ENCODE measurements at places on chromosomes 12 and 14. TPM values are rescaled to one million over a fixed set of nuclear protein-coding genes. Genes with fewer than 3 reads are reported as not detected.
A peak's percentile ranks its signal among the peaks of the same experiment; 100 is the strongest.

- no peak for DNase-seq
Measured at GRCh38 chr12:65415826-65416225, 137.3 kb downstream of the MSRB3 start.

DNA sequence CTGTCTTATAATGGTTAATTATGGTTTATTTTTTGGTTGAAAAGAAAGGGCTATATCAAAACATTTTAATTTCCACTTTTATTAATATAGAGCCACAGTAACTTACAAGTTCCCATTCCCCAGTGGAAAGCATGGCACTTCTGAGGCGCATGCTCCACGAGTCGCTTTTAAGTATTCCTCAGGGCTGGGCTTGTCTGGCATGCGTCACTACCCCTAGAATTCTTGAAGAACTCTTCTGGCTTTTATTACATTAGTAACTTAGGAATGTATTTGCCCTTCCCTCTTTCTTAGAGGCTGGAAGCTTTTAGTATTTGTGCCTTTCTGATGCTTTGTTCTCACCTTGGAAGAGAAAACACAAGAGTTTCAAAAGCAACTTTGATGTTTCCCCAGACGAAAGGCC, 81.1 kb downstream of the ESR2 start:
- DNase-seq, result no peak

DNA sequence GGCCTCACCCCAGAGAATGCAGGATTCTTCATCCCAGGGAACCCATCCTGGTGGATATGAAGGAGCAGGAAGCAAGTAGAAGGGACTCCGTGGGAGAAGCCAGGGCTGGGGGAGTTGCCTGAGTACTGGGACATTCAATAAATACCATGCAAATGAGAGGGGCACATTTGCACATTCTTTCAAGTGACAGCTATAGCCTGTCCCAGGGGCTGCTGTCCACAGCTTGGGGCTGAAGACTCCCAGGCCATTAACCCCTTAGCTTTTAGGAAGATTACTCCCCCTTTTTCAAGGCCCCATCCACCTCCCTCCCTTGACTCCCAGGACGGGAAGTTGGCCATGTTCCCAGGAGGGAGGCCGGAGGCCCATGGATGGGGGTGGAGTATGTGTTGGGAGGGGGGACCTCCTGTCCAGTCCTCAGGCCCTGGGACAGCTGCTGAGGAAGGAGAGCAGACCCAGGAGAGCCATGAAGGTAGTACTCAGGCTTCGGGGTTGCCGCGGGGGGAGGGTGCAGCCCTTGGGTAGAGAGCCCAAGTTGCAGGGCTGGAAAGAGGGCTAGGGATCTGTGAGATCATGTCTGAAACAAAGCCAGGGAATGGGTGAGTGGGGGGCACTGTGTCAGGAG, 974 bp upstream of the TNS2 start:
- no peak for DNase-seq

- DNase-seq, result no peak
Measured at GRCh38 chr14:53942970-53943750, 13.5 kb downstream of the BMP4 start.

- DNase-seq, result peak; percentile 88
Measured at GRCh38 chr12:52857500-52857899, 8.7 kb upstream of the KRT78 start.

DNA sequence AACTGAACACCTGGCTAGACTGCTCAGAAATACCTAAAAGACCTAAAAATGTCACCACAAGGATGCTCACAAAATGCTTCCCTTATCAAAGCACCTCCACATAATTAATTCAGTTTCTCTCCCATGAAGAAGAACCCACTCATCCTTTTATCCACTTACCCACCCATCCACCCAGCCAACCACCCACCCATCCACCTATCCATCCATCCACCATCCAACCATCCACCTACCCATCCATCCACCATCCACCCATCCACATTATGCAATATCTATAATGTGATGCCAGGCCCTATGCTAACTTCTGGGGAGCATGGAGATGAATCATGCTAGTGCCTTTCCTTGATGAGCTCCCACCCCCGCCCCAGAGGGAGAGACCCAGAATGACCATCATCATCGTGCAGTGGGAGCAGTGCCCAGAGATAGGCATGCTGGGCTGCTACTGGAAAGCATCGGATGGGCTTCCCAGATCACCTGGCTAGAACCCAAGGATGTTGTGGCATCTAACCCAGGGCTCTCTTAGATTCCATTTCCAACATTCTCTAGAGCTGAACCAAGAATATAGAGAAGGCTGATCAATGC, 166.6 kb downstream of the TTC7B start:
- DNase-seq, result no peak

Gene TTC9
- 9.3 TPM for total RNA-seq

Gene AQP2
- total RNA-seq, result not detected

Gene IFT81
- total RNA-seq, result 12.4 TPM
